ENCODE measurements at places on chromosomes 6 and 20.

- peak; percentile 63 for DNase-seq
These were observed 251.3 kb upstream of the PRND start for GRCh38 chr20:4470375-4470774.

DNA sequence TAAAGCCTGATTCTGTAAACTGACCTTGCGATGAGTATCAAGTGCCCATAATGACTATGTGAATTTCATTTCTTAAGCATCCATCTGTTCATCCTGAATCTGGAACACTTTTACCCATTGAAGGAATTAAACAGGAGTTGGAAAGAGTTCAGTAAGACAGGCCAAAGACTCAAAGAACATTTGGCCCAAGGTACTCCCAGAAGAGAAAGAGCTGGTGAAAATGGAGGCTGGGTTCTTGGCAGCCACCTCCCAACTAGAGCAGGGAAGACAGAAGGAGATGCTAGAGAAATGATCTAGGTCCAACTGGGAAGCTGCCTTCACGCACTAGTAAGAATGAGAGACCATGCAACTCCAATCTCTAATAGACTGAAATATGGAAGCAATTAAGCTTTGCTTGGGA, 290.8 kb upstream of the RNF24 start:
- no peak for DNase-seq

- DNase-seq = no peak
These were observed 294.3 kb upstream of the MAN1A1 start for GRCh38 chr6:119643876-119644275.

- no peak for DNase-seq
These were observed 67.9 kb upstream of the THBS2 start for GRCh38 chr6:169321546-169321945.

- DNase-seq = no peak
These were observed 125.3 kb upstream of the SLC2A12 start for GRCh38 chr6:134177753-134178160.

GRCh38 chr20:24785141-24786110, 163.6 kb upstream of the CST7 start:
- DNase-seq = no peak

DNA sequence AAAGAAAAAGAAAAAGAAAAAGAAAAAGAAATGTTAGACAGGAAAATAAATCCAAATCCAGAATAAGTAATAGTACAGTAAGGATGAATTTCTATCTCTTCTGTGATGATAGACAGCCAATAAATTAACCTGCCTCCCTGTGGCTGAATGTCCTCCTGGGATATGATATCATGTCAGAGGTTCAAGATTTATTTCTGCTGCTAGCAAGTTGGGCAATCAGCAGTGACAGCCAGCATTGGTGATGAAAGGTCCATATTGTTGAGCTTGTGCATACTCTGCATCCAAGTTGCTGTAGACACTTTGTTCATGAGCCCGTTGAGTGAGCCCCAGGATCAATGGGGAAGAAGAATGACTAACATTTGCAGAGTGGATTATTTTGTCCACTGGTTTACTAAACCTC, 44.9 kb upstream of the CEP85L start:
- DNase-seq = no peak

DNA sequence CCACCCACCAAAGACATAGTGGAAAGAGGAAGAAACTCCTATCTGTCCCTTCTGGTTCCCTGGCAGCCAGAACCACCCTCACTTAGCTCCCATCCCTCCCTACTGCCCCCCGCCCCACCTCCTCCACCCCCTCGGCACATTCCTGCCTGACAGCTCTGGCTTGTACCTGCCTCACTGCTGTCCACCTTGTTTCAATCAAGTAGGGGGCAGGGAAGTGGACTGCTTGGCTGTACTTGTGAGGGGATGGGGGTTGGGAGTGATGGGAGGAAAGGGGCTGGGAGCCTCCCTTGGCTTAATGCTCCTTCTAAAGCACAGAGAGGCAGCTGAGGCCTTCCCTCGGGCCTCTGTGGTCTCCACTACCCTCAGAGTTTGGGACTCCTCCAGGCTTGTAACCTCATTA, 22.1 kb upstream of the ZNF76 start:
- no peak for DNase-seq

GRCh38 chr6:22295145-22295544, 1.7 kb downstream of the PRL start:
- DNase-seq = no peak

DNA sequence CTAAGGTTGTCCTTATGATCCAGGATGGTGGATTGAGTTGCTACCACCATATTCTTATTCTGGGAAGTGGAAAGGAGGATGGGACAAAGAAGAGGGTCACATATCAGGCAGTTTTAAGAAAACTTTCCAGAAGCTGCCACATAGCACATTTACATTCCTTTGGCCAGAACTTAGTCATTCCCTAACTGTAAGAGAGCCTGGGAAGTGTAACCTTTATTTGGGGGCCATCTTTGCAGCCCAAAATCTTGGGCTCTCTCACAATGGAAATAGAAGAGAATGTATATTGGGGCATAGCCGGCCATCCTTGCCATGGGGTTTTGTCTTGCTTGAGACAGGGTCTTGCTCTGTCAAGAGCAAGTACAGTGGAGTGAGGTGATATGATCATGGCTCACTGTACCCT, 8.4 kb downstream of the ZNF341 start:
- DNase-seq = no peak

DNA sequence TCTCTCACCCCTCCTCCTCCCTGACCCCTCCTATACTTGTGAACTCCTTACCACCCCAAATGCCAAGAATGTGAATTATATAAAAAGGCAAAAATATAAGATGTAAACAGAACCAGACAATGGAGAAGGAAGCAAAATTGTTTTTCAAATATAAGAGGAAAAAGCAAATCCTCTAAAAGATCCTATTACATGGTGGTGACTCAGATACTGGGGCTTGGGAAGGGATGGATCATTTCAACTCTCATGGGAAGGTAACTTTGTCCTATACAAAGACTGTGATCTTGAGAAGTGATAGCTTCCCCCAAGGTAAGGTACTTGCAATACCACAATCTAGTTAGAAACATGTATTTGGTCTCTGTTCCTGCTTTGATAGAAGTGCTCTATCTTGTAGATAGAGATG, 24.6 kb upstream of the TNFRSF21 start:
- no peak for DNase-seq

GRCh38 chr20:5535125-5535756, 215.0 kb upstream of the SHLD1 start:
- no peak for DNase-seq

DNA sequence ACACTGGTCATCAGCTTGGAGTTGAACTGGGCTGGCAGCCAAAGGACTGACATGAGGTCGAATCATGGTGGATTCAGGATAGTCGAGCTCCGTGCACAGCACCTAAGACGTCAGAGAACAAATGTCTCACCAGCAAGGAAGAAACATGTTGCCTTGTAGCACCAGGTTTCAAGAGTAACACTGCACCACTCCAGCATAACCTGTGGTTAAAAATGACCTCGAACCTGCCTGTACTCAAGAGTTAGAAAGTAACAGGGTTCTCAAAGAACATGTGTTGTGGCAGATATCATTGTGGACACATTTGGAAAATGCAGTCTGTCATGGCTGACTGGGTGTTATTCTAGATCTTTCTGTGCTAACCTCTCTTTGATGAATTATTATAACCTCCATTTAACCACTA, 511.6 kb downstream of the CDH26 start:
- DNase-seq = no peak

- DNase-seq = no peak
These were observed 319.5 kb upstream of the HSF2 start for GRCh38 chr6:122079916-122080315.

DNA sequence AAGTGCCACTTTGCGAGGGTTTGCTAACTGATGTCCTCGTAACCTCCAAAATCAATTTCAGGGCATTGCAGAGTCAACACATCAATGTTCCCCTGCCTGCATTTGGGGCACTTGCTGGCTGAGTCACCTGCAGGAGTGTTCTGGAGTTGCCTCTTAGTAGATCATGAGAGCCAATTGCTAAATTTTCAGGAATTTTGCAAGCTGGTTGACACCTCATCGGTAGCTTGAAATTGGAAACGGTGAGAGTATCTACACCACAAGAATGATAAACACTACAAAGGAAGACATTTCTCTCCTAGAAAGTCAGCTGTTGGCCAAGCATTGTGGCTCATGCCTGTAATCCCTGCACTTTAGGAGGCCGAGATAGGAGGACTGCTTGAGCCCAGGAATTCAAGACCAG, 10.8 kb upstream of the BFSP1 start:
- no peak for DNase-seq

GRCh38 chr6:158372574-158372973, 60.3 kb downstream of the TULP4 start:
- DNase-seq = no peak

DNA sequence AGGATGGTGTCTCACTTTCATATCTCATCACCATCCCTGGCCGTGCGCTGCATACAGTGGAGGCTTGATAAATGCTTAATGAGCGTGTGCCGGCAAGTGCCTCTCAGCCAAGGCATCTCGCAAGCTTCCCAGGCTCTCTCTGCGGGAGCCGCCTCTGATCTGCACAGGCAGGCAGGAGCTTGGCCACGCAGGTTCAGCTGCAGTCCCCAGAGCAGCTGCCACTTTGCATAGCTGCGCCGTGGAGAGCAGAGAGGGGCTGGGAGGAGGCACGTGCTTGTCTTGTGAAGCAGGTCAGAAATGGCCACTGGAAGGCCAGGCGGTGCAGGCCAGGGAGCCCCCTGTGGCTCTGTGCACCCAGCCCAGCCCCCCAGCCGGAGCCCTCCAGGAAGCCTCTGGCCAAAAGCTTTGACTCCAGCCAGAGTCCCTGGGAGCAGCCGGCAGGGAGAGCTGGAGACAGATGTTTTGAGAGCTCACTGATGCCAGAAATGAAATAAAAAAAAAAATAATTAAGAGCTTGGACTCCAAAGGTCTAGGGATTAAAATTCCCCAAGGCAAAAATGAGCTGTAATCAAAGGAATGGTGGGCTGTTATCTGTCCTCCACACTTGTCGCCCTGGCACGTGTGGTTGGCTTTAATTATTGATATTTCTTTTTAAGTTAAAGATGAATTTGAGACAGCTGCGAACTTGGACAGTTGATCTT, 377.0 kb downstream of the CDH4 start:
- no peak for DNase-seq

DNA sequence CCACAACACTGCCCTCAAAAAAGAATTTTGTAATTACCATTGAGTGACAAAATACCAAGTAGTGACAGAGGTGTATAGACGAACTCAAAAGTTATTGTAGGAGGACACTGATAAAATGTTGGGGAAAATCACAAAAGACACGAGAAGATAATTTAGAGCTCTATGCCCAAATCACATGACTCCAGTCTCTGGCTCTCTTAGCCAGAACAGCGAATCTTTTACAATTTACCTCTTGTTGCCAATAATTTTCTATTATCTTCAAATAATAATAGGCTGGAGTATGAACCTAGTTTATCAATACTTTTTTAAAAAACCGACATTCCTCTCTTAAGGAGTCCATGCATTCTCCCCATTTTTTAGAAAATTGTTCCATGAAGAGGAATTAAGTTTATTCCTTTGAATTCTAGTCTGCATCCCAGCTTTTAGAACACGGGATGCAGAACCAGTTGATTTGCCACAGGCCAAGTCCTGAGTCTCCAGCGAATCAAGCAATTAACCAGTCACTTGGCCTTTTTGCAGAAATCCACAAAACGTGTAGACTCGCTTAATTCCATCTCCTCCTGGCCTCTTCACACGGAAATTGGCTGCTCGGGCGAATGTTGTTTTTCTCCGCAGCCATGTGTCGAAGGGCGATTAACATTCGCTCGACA, 507 bp upstream of the RIPPLY2 start:
- DNase-seq = no peak

GRCh38 chr6:100892693-100893092, 11.6 kb upstream of the ASCC3 start:
- no peak for DNase-seq

GRCh38 chr20:3768342-3769130, 983 bp upstream of the ADISSP start:
- DNase-seq = peak; percentile 70

DNA sequence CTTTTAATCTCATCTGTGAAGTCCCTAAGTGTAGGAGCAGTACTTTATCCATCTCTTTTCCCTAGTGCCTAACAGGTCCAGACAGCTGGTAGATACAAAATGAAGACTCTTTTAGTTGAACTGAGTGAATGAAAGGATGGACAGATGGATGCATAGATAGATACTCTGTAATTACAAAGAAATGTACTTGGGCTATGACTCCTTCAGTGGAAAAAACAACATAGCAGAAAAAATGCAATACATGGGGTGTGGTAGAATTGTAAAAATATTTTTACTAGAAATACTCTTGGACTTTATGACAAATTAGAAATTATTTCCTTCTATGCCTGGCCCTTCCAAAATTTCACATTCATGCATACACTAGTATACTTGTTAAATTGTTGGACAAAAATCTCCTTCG, 29.3 kb downstream of the KCNQ5 start:
- no peak for DNase-seq

- no peak for DNase-seq
These were observed 781.7 kb upstream of the CITED2 start for GRCh38 chr6:140156131-140156530.

DNA sequence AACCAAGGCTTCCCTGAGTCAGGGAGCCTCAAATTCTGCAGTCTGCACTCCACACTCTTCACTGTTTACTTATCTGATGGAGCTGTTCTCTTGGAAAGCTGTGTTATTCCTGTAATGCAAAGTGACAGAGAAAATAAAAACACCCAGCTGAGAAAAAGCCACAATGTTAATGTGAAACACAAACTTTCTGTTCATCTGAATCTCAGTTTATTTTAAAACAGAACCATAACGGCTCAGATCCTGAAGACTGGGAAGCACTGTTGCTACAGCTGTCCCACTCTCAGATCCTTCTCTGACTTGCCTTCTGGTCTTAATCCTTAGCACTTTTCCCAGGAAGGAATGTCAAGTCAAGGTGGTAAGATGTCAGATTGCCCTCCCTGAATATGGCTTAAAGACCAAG, 736.6 kb downstream of the DHX35 start:
- DNase-seq = no peak

GRCh38 chr6:36098920-36099647, 31.2 kb upstream of the MAPK13 start:
- no peak for DNase-seq

- peak; percentile 24 for DNase-seq
These were observed 32.4 kb upstream of the TPBG start for GRCh38 chr6:82331031-82331773.

GRCh38 chr20:52076164-52076563, 115.4 kb downstream of the ZFP64 start:
- no peak for DNase-seq

Data from MM.1S (cell line).